Activated naive CD8-positive, alpha-beta T cell treated with anti-CD3 and anti-CD28 coated beads for 36 hours (primary cell): ENCODE measurements at places on chromosomes 6 and 20. TPM values are rescaled to one million over a fixed set of nuclear protein-coding genes. Genes with fewer than 3 reads are reported as not detected.

DNA sequence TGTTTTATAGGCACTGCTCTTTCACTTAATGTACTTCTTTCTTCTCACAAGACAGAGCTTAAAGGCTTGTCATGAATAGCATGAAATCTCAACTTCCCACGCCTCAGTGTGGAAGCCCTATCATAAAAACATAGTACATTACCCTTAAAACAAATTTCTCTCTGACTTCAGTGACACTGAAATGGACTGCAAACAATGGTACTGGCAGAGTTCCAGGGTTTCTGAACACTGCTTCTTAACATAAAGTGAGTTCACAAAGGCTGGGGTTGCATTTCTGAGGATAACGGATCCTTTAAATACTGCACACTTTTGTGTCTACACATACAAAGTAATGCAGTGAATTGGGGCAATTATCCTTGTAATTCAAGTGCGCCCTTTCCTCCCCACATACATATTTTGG is 32.3 kb upstream of the PLEKHG1 start:
- H3K36me3 ChIP-seq = no peaks in the 10 kb centered on the region
- no peak for DNase-seq
- H3K27ac ChIP-seq = no peak overlapping the region

DNA sequence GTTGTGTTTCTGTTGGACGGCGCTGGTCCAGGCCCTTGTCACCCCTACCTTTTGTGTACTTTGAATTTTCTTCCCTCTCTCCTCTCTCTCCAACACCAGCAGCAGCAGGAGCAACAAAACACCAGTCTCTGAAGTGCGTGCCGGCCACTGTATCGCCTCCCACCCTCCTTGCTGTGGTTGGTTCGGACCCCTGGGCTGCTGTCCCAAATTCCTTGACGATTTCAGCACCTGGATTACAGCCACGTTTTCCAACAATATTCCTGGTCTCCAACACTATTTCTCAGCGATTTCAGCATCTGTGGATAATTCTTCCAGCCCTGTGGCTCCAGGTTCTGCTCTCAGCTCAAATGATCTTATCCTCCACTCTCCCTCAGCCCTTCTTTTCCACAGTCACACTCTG is 11.8 kb downstream of the MAS1 start:
- no peak overlapping the region for H3K27ac ChIP-seq
- H3K4me1 ChIP-seq = no peaks in the 10 kb centered on the region
- no peak for DNase-seq
- no peaks in the 10 kb centered on the region for H3K36me3 ChIP-seq
- H3K4me3 ChIP-seq = no peak overlapping the region

DNA sequence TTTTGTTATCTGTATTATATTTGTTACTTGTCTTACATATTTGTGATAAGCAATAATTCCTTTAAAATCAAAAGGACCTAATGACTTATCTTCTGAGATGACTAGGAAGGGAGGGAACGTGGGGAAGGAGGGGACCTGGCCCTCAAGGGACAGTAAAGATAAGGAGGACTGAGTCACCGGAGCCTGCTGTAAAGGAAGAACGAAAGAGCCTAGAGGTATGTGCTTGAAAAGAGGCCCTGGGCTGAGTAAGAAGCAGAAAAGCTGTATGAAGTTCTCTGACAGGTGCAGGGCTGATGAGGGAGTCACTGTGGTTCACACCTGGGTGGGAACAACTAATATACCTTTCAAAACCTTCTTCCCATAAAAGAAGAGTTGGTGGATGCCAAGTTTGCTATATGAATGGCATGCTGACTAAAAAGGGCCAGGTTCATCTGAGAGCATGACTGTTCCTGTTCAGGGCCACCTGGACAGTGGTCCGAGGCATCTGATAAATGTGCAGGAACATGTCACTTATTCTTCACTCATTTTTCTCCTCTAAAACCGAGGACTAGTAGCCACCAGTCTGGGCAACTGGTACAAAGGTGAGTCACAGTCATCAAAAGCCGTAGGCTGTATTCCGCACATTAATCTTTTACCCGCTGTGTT is 111.3 kb downstream of the TNFAIP3 start:
- H3K4me3 ChIP-seq = no peak overlapping the region
- peaks cover 39% of the 10 kb centered on the region for H3K4me1 ChIP-seq
- H3K27me3 ChIP-seq = no peaks in the 10 kb centered on the region
- DNase-seq = no peak
- no peaks in the 10 kb centered on the region for H3K36me3 ChIP-seq

- DNase-seq = no peak
- peaks cover 45% of the 10 kb centered on the region for H3K27me3 ChIP-seq
- no peak overlapping the region for H3K4me3 ChIP-seq
- no peaks in the 10 kb centered on the region for H3K4me1 ChIP-seq
These were observed 91.7 kb upstream of the PHACTR3 start for GRCh38 chr20:59512651-59513050.

Gene TBX18
- total RNA-seq = not detected

Gene ZHX3
- 17.6 TPM for total RNA-seq
